ENCODE measurements at places on chromosomes 1 and 21.

GRCh38 chr1:12180315-12180714 lies 13.5 kb downstream of the TNFRSF1B start:
- no peak for DNase-seq

GRCh38 chr1:198677027-198677426 lies 38.2 kb downstream of the PTPRC start:
- DNase-seq, result no peak

DNA sequence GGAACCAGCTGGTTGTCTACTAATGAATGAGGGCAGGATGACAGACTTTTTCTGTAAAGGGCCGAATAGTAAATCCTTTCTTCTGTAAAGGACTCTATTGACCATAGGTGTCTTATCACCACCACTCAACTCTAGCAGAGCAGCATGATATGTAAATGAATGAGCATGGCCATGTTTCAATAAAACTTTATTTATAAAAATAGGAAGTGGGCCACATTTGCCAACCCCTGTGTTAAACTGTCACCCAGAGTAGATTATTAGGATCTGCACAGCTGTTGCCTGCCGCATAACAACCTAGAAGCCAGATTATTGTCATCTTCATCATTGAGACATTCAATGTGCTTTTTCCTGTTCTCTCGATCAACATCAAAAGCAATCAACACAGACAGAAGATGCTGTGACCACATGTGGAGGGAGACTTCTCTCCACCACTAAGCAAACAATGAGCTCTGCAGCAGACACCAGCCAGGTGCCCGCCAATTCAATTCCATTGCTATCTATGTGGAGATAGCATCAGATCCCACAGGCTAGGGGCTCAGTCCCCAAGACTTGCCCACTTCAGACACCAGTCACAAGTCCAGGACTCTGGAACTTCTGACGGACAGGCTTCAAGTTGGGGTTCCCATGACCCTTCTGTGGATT lies 6.8 kb upstream of the EFHD2 start:
- DNase-seq, result no peak

- DNase-seq, result no peak
Observed at GRCh38 chr1:115655916-115656315, 14.1 kb downstream of the VANGL1 start.

GRCh38 chr1:51168936-51169335 lies 66.9 kb downstream of the C1orf185 start:
- DNase-seq, result no peak

- DNase-seq, result no peak
Observed at GRCh38 chr1:191261111-191261510, 783.4 kb upstream of the BRINP3 start.

DNA sequence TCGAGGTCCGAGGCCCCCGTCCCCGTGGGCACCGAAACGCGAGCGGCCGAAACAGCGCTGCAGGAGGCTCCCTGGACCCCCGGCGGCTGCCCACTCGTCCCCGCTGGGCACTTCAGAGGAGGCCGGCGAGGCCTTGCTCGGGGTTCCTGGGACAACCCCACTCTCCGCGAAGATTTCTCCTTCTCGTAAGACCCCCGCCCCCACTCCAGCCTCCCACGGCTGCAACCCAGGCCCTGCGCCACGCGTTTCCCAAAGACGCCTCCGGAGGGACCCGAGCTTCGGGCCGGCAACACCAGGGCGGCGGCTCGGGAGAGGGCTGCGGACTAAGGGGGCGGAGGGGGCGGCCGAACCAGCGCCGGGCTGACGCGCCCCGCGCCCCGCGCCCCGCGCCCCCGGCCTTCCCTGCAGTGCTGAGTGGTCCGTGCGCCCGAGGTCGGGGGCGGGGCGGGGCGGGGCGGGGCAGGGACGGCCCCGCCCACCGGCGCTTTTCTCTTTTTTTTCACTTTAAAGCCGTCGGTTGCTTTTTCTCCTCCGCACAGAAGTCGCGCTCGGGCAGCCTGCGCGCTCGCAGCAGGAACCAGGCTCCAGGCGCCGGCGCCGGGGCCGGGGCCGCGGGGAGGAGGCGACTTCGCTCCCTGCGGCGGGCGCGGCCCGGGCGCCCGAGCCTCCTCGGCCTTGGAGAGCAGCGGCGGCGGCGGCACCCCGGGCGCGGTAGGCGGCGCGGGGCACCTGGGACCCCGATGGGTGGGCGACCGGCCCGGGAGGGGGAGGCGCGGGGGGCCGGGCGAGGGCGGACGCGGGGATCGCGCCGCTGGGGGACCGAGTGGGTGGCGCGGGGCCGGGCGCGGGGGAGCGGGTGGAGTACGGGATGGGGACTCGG lies at the start of gene SPSB1:
SPSB1 (plus strand) TSS at position 534 of the 880 bp plus-strand sequence. CDS start 62,998 bp downstream, outside the sequence.
- DNase-seq, result peak; percentile 80

DNA sequence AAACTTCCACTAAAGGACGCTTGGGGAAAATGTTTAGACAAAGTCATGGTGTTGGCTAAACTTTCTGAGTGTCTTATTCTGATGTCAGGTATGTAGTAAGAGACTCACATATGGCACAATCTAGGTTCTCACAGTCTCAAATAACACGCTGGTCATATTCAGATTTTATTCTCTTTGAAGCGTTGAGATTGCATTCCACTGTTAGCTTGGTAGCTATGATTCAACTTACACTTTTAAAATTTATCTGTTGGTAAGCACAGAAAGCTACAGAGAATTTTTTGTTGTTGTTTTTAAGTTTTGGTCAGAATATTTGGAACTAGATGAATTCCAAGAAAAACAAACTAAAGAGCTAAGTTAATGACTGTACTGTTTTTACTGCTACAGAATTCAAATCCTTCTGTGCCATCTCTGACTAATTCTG lies 126.7 kb downstream of the PRRX1 start:
- no peak for DNase-seq

- no peak for DNase-seq
Observed at GRCh38 chr1:14350197-14350596, 248.3 kb upstream of the KAZN start.

GRCh38 chr1:117613249-117613968 lies 7.6 kb downstream of the TENT5C start:
- DNase-seq, result no peak

DNA sequence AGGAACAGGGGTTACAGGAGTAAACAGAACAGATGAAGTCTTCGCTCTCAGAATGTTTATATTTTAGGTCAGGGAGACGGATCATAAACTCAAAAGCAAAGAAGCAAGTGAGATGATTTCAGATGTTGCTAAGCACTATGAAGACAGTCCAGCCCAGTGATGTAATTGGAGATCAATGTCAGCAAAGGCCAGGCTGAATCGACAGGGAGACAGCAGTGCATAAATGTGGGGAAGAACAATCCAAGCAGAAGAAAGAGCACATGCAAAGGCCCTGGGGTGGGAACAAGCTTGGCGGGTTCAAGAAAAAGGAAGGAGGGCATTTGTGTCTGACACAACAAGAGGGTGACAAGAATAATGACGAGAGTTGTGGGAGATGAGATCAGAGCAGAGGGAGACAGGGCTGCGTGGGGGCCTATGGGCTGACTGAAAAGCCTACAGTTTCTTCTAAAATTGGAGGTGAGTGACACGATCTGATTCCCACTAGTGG lies 47.0 kb downstream of the TAS1R2 start:
- no peak for DNase-seq

DNA sequence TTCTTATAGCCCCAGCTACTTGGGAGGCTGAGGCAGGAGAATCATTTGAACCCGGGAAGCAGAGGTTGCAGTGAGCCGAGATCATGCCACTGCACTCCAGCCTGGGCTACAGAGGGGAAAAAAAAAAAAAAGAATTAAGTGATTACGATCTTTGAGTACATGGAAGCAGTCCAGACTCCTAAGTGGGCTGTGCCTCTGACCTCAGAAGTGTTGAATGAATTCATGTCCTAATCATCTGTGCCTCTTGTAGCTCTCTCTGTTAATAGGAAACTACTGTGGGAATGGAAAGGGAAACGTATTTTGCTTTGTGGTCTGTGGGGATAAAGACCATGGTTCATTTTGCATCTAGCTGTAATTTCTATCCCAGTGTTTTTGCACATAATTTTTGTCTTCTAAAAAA lies 8.4 kb upstream of the IVNS1ABP start:
- no peak for DNase-seq

- DNase-seq, result no peak
Observed at GRCh38 chr1:111489604-111490003, 13.8 kb downstream of the ADORA3 start.

GRCh38 chr1:209583408-209583807 lies at the start of gene CAMK1G:
Gene CAMK1G (plus strand): TSS chr1:209583714. CDS start chr1:209594984, 11,270 bp downstream.
- peak; percentile 61 for DNase-seq

DNA sequence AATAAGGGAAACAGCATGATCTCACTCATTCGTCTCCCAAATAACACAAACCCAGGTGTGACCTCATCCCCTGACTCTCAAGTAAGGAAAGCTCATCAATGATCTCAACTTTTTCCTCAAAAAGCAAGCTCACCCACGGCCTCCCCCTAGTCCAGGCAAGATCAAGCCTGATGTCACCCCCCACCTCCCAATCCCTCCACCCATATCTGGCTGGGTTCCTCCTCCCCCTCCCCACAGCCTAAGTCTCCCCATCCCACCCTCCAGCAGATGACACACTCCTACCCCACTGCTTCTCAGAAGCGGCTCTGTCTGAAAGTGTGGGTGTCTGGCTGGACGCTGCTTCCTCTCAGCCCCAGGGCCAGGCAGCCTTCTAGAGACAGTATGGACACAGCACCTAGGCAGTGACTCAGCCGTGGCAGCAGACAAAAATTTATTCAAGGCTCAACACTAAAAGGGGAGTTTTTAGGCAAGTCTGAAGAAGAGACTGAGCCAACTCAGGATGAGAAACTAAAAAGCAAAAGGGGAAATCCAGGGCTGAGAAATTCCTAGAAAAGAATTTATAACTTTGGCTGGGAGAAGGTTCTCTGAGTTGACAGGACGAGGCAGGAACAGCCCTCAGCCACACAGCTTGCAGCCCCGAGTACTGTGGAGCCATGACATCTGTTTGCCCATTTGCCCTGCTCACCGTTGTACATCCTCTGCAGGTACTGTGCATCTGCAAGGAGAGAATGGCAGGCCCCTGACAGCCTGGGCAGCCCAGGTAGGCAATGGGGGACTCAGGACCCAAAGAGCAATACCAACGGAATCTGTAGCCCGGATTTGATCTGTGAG lies 81.6 kb upstream of the LRRC8D start:
- DNase-seq, result no peak

DNA sequence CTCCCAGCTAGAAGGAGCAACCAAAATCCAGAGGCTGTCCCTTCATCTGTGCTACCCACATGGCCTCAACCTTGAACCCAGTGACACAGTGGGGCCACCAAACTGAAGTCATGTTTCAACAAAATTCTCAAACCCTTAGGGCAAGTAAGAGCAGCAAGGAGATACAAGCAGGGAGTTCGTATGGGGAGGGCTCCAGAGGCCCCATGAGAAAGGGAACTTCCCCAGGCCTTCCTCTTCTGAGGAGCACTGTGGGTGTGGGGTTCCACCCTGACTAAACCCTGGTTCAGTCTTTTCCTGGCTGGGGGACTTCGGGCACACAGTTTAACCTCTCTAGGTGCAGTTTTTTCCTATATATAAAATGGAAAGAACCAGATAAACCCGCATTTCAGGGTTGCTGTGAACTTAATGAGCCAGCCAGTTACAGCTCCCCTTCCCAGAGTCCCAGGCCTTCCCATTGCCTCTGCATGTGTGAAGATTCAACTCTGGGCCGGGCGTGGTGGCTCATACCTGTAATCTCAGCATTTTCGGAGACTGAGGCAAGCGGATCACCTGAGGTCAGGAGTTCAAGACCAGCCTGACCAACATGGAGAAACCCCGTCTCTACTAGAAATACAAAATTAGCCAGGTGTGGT lies 8.0 kb upstream of the THEMIS2 start:
- no peak for DNase-seq

DNA sequence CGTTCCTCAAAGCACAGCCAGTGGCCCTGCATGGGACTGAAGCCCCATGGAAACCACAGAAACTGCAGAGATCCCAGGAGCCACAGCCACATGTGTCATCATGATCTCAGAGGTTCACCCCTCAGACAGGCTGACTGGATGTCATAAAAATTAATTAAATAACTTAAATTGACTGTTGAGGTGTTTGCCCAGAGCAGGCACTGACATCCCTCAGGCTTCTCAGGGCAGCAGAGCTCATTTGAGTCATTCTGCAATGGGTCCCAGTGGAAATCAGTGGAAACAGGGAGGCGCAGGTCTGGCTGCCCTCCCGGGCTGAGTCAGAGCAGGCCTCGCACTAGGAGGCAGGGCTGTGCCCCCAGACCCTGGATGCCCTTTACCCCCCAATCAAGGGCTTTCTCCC lies 135.1 kb downstream of the CDC7 start:
- DNase-seq, result no peak

DNA sequence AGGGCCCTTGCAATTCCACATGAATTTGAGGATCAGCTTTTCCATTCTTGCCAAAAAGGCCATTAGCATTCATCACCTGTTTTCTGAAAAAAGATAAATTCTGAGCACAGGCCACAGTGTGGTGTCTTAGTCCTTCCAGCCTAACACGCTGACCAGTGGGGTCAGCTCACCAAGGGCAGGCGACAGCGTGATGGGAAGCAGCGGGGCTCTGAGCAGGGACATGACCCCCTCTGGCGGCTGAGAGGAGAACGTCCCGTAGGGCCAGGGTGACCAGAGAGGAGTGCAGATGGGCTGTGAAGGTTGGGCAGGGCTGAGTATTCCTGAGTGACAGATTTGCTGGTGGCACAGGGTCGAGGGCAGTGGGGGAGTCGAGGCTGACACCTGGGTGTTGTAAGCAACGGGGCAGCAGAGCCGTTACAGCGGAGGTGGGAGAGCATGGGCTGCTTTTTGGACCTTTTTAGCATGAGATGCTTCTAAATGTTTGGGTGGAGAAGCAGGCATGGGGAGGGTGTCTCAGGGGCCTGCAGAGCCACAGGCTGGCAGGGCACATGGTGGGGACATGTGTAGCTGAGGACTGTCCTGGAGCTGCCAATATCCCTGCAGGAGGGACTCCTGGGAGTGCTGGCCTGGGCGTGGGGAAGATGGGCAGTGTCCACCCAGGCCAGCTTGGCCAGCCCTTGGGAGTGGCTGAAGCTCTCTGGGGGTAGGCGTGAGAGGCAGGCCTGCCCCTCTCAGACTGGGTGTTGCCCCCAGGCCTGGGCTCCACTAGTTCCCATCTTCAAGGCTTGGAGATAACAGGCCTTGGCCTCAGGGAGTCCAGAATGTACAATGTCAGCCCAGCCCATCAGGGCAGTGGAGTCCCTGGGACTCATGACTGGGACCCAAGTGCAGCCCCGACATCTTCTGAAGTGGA lies 8.6 kb upstream of the CALML6 start:
- DNase-seq, result peak; percentile 77

GRCh38 chr1:41455479-41456332 lies 28.8 kb downstream of the EDN2 start:
- DNase-seq, result no peak

DNA sequence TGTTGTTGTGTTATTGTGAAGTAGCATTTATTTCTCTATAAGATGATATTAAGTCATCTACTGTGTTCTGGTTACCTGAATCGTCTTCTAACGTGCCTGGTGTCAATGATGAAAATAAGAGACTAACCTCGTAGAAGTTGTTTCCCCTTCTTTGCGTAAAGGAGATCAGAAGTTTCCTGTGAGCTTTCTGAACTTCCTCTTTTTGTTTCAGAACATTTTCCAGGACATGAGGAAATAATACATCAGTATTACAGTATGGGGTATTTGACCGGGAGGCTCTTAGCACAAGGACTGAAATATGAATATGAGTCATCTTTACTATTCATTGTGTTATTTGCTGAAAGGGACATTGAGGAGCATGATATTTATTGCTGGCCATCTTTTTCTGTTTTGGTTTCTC lies 1.3 kb downstream of the ST6GALNAC3 start:
- no peak for DNase-seq

- DNase-seq, result no peak
Observed at GRCh38 chr1:221672239-221672645, 69.6 kb downstream of the DUSP10 start.

Measured in HEK293T (cell line).